ENCODE measurements at places on chromosomes 1 and 21. TPM values are rescaled to one million over a fixed set of nuclear protein-coding genes. Genes with fewer than 3 reads are reported as not detected.

DNA sequence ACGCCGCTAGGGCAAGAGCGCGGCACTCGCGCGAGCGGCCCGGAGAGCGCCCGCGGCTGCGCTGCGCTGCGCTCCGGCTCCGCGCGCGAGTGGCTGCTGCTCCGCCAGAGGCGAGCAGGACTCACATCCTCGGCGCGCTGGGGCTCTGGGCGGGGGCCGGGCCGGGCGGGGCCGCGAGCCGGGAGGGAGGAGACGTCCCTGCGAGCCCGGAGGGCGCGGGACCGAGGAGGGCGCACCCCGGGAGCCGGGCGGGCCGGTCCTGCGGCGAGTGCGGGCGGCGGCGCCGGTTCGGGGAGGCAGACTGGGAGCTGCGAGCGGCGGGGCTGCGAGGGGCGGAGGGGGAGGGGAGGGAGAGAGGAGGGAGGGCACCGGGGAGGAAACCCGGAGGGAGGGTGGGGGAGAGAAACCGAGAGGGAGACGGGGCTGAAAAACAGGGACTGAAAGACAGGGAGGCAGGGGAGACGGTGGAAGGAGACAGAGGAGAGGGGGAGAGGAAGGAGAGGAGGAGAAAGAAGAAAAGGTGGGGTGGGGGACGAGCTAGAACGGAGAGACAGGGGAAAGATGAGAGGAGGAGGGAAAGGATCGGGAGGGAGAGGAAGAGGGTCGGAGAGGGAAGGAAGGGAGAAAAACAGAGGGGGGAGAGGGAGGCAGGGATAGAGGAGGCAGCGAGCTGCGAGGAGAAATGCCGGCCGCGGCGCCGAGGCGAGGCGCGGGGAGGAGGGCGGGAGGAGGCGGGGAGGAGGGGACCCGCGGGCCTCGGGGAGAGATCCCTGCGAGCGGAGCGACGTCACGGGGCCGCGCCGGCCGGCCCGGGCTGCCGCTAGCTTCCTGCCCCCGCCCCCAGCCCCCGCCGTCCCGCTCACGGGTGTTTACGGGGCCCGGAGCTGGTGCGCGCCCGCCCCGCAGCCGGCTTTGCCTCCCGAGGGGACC is at the start of gene CAMK2N1:
TSS of gene CAMK2N1 (minus strand) at position 684 of the 930 bp plus-strand sequence. CDS start 831 bp downstream, outside the sequence.
- H3K27ac ChIP-seq, result peak within 1 kb of the TSS; percentile 79
- H3K4me3 ChIP-seq, result peak within 1 kb of the TSS; percentile 89
- H3K36me3 ChIP-seq, result peaks cover 2% of the 10 kb centered on the region

GRCh38 chr1:30171537-30172298 is 551.7 kb downstream of the MATN1 start:
- H3K4me3 ChIP-seq, result no peak overlapping the region
- no peak overlapping the region for H3K27ac ChIP-seq
- H3K4me1 ChIP-seq, result peaks cover 9% of the 10 kb centered on the region
- no peaks in the 10 kb centered on the region for H3K27me3 ChIP-seq
- DNase-seq, result no peak
- no peaks in the 10 kb centered on the region for H3K36me3 ChIP-seq

GRCh38 chr21:42962380-42963007 is 11.9 kb upstream of the PKNOX1 start:
- no peaks in the 10 kb centered on the region for H3K27me3 ChIP-seq
- peaks cover 44% of the 10 kb centered on the region for H3K4me1 ChIP-seq
- H3K27ac ChIP-seq, result peak overlapping the region; percentile 19
- H3K4me3 ChIP-seq, result no peak overlapping the region
- H3K36me3 ChIP-seq, result no peaks in the 10 kb centered on the region

The TRIM67 gene
- not detected for total RNA-seq

- peaks cover 37% of the 10 kb centered on the region for H3K4me1 ChIP-seq
- H3K27ac ChIP-seq, result peak overlapping the region; percentile 82
- peak overlapping the region; percentile 83 for H3K4me3 ChIP-seq
- H3K36me3 ChIP-seq, result 0 out of 2 replicates have a peak, but pooled peaks cover 2% of the 10 kb centered on the region
Observed at GRCh38 chr1:214280386-214281020, 456 bp upstream of the SMYD2 start.

GRCh38 chr1:43549921-43550597 is 19.4 kb downstream of the PTPRF start:
- peak overlapping the region; percentile 100 for H3K27ac ChIP-seq
- peaks cover 82% of the 10 kb centered on the region for H3K4me1 ChIP-seq
- peaks cover 16% of the 10 kb centered on the region for H3K36me3 ChIP-seq
- peak; percentile 96 for DNase-seq
- peak overlapping the region; percentile 78 for H3K4me3 ChIP-seq
- H3K27me3 ChIP-seq, result no peaks in the 10 kb centered on the region

The PPFIA4 gene
- total RNA-seq, result 24.9 TPM

DNA sequence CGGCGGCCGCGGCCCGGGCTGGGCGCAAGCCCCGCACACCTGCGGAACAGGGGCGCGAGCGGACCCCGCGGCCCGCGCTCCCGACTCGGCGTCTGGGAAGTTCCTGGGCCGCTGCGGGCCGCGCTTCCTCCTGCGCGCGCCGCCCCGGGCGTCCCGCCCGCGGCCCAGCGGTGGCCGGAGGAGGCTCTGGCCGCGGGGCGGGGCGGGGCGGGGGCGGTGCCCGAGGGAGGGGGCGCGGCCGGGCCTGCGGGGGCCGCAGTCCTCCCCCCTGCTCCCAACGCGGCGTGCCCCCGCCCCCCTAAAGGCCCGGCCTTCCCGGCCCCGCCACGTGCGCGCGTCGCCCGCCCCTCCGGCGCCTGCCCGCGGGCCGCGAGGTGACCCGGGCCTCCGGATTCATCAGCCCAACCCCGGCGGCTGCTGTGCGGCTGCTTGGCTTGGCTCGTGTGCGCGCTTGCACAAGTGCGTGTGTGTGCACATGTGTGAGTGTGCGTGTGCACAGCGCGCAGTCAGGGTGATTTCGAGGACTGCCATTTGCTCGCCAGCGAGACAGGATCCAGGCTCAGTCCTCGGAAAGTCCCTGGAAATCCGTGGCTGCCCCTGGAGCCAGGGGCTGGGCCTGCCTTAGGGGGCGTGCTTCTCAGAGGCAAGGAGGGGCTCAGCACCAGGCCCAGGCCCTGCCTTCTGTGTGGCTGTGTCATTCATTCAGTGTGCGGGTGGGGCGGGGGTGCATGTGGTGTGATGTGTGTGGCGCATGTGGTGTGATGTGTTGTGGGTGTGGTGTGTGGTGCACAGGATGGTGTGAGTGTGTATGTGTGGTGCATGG is at the start of gene C2CD2:
TSS of gene C2CD2 (minus strand) at position 188 of the 823 bp plus-strand sequence. CDS start 370 bp downstream, outside the sequence.
- peak; percentile 72 for DNase-seq
- H3K36me3 ChIP-seq, result no peaks in the 10 kb centered on the region

The TBX15 gene
- 0.09 TPM for total RNA-seq

DNA sequence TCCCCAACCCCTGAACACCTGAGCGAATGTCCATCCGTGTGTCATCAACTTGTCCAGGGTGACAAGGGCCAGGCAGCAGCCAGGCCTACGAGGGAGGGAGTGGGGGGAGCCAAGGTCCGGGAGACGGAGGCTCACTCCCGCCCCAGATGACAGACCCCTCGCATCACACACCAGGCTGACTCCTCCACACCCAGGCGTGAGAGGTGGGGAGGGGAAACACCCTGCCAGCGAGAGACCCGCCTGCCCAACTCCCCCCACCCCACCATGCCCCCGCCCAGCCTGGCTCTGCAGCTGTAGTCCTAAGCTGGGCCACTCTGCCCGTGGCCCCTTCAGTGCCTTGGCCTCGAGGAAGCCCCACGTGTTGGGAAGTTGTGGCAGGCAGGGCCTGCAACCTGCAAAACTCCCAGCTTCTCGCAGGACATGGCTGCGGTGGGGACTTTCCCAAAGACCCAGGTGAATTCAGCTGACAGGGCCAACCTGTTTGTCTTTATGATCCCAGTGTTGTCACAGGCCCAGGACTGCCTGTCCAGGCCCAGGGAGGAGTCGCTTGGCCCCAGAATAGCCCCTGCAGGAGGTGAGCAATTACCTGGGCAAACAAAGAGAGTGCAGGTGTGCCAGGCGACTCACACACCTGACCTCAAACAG is 62.9 kb downstream of the RIPK4 start:
- H3K27ac ChIP-seq, result no peak overlapping the region
- no peaks in the 10 kb centered on the region for H3K27me3 ChIP-seq
- no peak for DNase-seq
- peaks cover 20% of the 10 kb centered on the region for H3K4me1 ChIP-seq

DNA sequence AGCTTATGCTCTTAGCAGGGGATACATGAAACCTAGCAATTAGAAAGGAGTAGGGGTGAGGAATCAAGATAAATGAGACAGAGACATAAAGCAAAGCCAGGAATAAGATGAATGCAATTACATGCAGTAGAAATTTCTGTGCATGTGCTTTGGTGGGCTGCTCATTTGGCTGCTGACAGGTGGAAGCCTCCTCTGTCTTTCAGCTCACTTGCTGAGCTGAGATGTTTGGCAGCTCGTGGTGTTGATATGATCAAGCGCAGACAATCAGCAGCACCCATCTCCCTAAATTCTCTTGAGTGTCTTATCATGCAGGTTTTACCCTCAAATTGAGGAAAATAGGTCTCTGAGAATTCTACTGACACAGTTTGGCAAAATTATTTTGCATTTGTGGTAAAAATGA is 108.3 kb upstream of the CD34 start:
- H3K27ac ChIP-seq, result no peak overlapping the region
- peaks cover 7% of the 10 kb centered on the region for H3K27me3 ChIP-seq

The MFSD2A gene
- total RNA-seq, result 12.9 TPM

DNA sequence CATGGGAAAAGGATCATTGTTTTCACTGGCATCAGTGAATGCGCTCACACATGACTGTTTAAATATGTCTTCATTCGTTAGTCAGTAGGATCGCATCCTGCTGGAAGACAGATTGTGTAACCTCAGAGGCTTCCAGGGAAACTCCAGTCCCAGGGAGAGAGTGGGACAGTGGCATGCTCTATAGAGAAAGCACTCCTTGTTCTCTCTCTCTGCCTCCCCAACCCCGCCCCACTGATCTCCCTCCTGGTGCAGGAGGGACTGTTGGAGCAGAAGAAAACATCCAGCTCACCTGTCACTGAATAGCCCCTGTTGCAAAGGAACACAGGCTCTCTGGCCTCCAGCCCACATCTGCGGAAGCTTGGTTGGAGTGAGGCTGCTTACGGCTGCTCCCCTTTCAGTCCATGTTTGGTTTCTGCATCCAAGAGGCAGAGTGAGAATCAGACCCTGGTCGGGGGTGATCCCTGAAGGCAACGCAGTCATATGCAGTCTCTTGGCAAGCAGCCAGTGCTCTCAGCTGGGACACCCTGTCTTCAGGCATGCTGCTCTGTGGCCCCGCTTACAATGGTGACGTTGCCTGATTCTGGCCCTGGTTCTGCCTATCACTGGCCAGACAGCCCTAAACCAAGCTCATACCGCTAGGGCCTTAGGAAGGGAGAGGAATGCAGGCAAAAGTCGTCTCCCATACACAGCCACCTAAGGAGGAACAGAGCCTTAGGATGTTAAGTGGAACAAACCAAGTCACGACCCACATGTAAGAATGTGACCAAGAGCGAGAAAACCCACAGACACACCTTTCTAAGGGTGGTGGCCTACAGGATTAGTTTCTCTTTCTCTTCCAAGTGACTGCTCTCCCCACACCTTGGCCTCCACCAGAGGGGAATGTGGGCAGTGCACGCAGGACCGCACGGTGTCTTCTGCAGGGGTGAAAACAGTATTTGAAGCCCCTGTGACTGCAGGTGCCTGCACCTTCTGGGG is 39.7 kb downstream of the BACE2 start:
- DNase-seq, result no peak
- no peak overlapping the region for H3K4me3 ChIP-seq
